ENCODE measurements at places on chromosomes 1 and 21. TPM values are rescaled to one million over a fixed set of nuclear protein-coding genes. Genes with fewer than 3 reads are reported as not detected.

Gene OR2T29
- total RNA-seq, result not detected

Gene FAM3B
- total RNA-seq, result not detected

Gene OR2M4
- not detected for total RNA-seq

Gene ENTREP3
- 22.3 TPM for total RNA-seq

Gene THEM5
- 0.42 TPM for total RNA-seq

Gene SMIM1
- 120 TPM for total RNA-seq

Gene TNFAIP8L2
- 3.7 TPM for total RNA-seq

Gene AMY2A
- total RNA-seq, result 0.36 TPM

Gene RAD54L
- 0.74 TPM for total RNA-seq

Gene ITSN1
- 63.4 TPM for total RNA-seq

Gene RASSF5
- 24.2 TPM for total RNA-seq

Gene CFAP141
- not detected for total RNA-seq

Gene SASS6
- total RNA-seq, result 1.6 TPM

Gene PLPPR5
- not detected for total RNA-seq

Gene ITLN2
- 0.82 TPM for total RNA-seq

Gene CDC42BPA
- total RNA-seq, result 38.0 TPM
